NCI-H146 (cell line): ENCODE measurements at places on chromosomes 7 and 10.
A peak's percentile ranks its signal among the peaks of the same experiment; 100 is the strongest.

- no peak for DNase-seq
Measured at GRCh38 chr10:108612485-108612884, 1310.8 kb downstream of the XPNPEP1 start.

- DNase-seq: no peak
Measured at GRCh38 chr10:112952282-112953173, 2.5 kb downstream of the TCF7L2 start.

- DNase-seq: no peak
Measured at GRCh38 chr7:137798073-137798763, 48.6 kb downstream of the DGKI start.

DNA sequence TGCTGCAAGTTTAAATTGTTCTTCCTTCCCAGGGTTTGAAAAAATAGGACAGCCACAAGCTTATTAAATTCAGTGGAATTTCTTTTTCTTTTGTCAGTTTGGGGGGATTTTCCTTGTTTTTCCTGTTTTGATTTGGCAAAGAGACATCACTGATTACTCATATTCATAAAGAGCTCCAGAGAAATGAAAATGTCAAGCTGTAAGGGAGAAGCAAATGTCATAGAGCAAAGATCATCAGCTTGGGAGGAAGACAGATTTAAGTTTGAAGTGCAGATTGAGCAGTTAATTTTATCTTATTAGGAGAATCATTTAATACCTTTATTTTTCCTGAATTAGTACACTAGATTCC is 255.8 kb upstream of the PHYHIPL start:
- DNase-seq: no peak

DNA sequence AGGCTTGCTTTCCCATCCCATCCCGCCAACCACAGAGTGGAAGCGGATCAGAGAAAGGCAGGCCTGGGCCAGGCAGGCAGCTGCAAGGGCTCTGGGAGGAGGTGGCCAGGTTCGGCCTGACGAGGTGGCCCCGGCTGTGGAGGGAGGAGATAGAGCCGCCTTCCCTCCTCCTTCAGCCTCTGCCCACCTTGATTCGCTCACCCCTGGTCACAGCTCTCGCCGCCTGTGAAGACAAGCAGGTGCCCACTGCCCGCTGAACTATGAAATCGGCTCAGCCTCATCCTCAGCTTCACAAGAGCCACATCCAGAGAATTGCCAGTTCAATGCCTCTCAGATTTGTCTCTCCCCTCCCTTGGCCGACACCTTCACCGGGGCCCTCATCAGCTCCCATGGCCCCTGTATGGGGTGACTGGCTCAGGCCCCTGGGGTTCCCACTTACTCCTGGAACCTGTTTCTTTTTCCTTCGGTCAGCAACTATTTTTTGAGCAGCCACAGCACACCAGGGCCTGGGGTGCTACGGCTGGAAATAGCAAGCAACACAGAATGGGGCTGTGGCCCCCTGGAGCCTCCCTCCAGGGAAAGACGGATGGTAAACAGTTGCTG is 80.0 kb upstream of the CHST15 start:
- no peak for DNase-seq

- DNase-seq: no peak
Measured at GRCh38 chr7:28609608-28610007, 197.3 kb downstream of the CREB5 start.

- no peak for DNase-seq
Measured at GRCh38 chr10:21814866-21815265, 188.7 kb downstream of the DNAJC1 start.

- no peak for DNase-seq
Measured at GRCh38 chr10:5461203-5461588, 38.2 kb downstream of the CALML5 start.

DNA sequence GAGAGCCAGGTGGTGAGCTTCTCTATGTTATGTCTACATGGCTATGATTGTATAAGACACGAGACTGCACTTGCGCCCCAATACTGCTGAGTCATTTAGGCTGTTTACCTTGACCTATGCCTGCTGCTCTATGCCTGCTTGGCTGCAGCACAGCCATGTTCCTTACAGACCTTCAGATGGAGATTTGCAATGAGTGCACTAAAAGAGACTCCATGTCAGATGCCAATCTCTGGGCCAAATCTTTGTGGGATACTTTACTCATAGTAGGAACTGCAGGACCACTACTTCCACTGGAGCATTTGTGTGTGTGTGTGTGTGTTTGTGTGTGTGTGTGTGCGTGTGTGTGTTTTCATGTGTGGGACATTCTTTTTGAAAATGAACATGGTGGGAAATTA is 50.0 kb upstream of the KMT2E start:
- no peak for DNase-seq

DNA sequence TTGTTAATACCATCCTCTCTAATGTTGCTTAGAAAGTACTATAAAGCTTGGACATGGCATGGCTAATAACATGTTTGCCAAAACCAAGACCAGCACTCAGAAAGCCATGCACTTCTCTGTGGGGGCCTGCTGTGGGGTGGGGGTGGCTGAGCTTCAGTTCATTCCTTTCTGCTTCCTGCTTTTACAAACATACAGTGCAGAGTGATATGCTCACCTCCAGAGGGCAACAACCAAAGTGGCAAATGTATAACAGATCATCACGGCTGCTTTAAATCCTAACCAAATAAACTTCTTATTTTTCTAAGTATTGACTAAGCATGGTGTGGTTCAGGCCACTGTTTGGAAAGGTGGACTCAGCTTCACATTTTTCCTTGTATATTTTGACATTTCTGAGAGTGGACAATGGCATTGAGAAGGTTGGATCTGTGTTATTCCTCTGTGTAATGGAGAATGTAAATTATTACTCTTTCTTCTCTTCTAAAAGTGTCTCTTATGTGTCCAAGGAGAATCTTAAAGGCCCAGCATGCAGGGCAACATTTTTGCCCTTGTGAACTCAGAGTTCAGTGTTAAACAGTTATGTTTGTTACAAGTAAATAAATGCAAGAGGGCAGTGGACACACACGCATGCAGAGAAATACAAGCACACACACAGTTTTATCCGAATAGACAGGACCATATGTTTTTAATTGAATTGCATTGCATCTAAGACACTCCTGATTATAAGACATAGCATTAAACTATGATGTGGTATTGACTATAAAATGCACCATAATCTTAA is 186.1 kb downstream of the HERPUD2 start:
- DNase-seq: no peak

- DNase-seq: no peak
Measured at GRCh38 chr10:46170789-46171188, 116.0 kb upstream of the ANTXRL start.

DNA sequence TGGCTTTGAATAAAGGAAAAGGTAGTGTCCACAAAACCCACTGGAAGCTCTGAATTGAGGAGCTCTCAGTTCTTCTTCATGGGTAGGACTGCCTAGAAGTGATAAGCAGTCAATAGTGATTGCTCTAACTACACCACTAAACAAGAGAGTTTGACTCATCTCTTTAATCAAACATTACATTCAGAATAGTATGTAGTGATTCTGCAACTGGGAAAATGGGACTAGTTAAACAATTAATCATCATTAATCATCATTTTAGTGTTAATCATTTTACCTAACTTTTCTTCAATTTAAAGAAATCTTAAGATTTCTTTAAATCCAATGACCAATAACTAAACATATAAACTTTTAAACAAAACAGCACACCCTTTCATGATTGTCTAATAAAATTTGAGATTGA is 484.0 kb upstream of the FZD8 start:
- DNase-seq: no peak

DNA sequence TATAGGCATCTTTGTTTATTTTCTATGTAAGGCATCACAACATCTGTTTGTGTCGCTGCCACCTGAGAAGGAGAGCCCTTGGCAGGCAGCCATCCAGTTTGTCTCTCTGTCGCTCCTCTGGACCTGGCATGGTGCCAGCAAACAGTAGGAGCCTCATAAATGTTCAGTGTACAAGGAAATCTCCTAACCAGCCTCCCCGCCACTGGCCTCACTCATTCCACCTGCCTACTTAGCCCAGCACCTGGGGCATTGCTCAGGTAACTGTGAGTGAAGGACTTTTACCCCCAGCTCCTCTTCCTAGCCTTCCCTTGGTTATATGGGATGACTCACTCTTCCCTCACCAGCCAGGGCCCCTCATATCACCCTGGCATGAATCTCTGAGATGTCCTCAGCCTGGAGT is 61.7 kb upstream of the NPTX2 start:
- no peak for DNase-seq

DNA sequence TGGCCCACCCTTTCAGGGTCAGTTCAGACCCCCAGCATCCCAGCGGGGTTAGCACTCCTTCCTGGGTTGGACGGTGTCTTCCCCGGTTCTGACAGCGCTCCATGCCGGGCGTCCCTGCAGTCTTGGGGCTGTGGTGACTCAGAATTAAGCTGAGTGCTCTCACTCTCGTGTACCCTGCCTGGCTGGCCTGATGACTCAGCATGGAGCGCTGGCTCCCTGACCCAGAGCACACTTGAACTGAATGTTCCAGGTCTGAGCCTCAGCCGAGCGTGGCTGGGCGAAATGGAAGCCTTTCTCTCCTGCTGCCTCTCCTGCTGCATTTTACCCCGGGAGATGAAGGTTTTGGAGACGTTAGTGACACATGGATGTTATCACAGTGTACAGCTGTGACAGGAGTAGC is 7.1 kb downstream of the BAG3 start:
- no peak for DNase-seq

DNA sequence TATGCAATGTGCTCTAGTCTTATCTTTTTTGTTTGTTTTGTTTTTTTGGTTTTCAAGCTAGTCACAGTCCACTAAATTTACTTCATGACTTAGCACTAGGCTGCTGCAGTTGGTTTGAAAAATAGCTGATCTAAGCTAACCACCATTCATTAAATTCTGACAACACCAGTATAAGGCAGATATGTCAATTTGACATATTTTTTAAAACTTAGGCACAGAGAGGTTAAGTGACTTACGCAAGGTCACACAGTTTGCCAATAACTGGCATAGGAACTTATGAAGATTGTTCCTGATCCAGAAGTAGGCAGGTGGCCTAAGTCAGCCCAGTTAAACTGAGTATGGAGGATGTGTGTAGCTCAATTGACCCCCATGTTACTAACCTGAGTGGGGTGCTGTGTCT is 377.3 kb upstream of the NFE2L3 start:
- no peak for DNase-seq

- DNase-seq: no peak
Measured at GRCh38 chr7:66807736-66808135, 67.2 kb downstream of the RABGEF1 start.

DNA sequence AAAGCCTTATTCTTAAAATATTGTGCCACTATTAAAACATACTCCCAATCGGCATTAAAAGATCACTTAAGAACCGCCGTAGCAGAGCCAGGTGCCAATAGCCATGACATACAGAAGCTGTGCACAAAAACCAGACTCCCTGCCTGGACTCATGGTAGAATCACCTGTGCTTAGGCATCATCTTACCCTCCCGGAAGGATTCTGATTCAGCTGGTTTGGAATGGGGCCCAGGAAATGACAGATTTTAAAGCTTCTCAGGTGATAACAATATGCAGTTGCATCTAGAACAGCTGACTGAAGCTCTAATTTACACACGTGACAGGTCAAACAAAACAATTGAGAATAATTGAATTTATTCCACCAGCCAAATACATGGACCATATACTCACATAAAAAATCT is 10.7 kb downstream of the A1CF start:
- DNase-seq: no peak

DNA sequence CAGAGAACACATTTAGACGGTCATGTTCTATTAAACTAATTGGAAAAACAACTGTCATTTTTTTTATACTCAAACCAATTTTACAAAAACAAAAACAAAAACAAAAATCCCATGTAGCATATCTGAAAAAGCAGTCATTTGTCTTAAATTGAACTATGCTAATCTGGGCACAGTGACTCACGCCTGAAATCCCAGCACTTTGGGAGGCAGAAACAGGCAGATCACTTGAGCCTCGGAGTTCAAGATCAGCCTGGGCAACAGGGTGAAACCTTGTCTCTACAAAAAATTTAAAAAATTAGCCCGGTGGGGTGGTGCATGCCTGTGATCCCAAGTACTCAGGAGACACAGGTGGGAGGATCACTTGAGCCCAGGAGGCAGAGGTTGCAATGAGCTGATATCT is 253.4 kb downstream of the DOCK4 start:
- DNase-seq: no peak

DNA sequence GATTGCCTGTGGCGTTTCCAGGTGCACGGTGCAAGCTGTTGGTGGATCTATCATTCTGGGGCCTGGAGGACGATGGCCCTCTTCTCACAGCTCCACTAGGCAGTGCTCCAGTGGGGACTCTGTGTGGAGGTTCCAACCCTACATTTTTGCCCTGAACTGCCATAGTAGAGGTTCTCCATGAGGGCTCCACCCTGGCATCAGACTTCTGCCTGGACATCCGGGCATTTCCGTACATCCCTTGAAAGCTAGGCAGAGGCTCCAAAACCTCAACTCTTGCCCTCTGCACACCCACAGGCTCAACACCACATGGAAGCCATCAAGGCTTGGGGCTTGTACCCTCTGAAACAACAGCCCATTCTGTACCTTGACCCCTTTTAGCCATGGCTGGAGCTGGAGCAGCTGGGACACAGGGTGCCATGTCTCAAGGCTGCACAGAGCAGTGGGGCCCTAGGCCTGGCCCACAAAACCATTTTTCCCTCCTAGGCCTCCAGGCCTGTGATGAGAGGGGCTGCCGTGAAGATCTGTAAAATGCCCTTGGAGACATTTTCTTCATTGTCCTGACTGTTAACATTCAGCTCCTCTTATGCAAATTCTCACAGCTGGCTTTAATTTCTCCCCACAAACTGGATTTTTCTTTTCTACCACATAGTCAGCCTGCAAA is 10.0 kb upstream of the FGL2 start:
- DNase-seq: no peak

GRCh38 chr7:131436384-131436783 is 108.7 kb downstream of the MKLN1 start:
- DNase-seq: no peak

GRCh38 chr7:44398953-44399574 is 73.7 kb upstream of the CAMK2B start:
- no peak for DNase-seq

- DNase-seq: no peak
Measured at GRCh38 chr10:24448351-24448999, 239.5 kb downstream of the KIAA1217 start.

DNA sequence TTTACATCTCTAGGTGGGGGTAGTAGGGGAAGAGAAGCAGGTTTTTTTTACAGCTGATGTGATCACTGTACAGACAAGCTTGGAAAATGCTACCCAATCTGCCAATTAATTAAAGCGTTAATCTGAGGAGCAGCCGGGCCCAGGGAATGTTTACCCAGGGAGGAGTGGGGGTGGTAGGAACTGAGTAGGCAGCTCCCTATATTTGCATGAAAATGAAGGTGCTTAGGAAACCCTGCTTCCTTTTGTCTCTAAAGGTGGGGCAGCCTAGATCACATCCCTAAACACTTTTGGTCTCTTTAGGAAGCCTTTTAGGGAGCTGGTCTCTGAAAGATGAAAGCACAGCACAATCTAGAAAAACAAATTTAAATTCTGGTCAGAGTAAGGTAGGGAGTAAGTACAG is 53.0 kb upstream of the NFKB2 start:
- peak; percentile 56 for DNase-seq

DNA sequence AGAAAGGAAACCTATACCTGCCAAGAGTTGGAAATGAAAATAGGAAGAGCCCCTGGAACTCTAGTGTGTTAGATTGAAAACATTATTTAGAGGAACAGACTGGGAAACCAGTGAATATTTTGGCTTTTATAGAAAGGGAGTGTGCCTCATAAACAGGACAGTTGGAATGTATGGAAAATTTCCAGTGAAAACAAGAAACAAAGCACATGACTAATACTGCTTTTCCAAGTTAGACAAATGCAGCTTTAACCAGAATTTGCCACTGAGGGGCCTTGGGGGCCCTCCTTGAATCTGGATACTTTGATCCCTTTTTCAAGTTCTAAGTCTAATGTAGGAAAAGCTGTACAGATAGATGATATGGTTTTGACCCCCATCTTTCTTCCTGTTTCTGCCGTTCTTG is 21.2 kb downstream of the ITGB8 start:
- no peak for DNase-seq
